ENCODE measurements at places on chromosomes 2 and 18. TPM values are rescaled to one million over a fixed set of nuclear protein-coding genes. Genes with fewer than 3 reads are reported as not detected.

Gene POTEI
- 0.56 TPM for total RNA-seq

Gene SPP2
- not detected for total RNA-seq

Gene SCN2A
- 0.52 TPM for total RNA-seq

Gene AQP12A
- total RNA-seq, result not detected

Gene EFEMP1
- 22.5 TPM for total RNA-seq

Gene M1AP
- total RNA-seq, result 12.1 TPM

Gene OTOS
- not detected for total RNA-seq

Gene DLGAP1
- 59.5 TPM for total RNA-seq
